Cardiac muscle cell (in vitro differentiated cells and primary cell): ENCODE measurements at places on chromosomes 5 and 9.

DNA sequence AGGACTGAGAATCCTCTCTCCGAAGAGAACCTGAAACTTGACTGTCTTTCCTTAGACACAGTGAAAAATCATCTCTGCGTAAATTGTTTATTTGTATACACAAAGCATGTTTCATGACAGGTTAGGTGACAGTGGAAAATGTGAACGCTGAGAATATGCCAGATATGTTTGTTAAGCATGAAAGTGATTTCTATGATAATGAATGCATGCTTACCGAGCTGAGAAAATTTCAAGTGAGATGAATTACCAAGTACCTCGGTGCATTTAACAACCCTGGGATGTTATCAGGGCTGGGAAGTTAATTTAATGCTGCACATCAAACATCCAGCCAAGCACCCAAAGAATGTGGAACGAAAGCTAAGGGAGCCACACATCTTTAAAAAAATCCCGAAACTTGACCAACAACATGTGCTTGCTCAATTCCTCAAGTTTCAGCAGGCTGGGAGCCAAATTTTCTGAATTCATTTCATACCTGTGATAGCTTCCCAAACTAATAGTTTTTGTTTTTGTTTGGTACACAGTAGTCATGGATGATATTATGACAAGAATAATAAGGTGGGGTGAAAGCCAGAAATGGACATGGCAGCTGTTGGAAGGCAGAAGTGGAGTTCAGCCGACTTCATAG, 336.9 kb downstream of the ARHGEF28 start:
- DNase-seq, result peak; percentile 73

DNA sequence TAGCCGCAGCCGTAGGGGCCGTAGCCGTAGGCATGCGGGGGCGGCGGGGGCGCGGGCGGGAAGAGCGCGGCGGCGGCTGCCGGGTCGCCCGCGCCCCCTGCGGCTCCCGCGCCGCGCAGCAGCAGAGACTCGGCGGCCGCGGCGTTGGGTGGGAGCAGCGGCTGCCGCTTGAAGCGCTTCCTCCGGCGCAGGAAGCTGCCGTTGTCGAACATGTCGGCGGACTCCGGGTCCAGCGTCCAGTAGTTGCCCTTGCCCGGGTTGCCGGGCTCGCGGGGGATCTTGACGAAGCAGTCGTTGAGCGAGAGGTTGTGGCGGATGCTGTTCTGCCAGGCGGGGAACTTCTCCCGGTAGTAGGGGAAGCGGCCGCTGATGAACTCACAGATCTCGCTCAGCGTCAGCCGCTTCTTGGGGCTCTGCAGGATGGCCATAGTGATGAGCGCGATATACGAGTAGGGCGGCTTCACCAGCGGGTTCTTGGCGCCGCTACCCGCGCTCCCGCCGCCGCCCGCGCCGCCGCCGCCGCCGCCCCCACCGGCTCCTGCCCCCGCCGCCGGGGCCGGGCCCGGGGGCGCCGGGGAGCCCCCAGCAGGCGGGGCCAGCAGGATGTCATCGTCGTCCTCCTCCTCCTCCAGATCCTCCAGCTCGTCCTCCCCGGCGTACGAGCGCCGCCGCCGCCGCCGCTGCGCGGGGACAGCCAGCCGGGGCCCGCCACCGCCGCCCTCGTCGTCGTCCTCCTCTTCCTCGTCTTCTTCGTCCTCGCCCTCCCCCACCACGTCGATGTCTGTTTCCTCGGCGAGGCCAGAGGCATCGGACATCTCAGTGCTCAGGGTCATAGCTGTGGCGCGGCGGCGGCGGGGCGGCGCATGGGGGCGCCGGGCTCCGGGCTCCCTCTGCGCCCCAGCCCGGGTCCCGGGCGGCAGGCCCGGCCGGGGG, 781 bp downstream of the FOXD1 start:
- DNase-seq, result peak; percentile 31

GRCh38 chr9:84781931-84782866, 112.7 kb downstream of the NTRK2 start:
- DNase-seq, result no peak

- no peak for DNase-seq
These were observed 8.3 kb downstream of the KIF2A start for GRCh38 chr5:62314213-62314830.

DNA sequence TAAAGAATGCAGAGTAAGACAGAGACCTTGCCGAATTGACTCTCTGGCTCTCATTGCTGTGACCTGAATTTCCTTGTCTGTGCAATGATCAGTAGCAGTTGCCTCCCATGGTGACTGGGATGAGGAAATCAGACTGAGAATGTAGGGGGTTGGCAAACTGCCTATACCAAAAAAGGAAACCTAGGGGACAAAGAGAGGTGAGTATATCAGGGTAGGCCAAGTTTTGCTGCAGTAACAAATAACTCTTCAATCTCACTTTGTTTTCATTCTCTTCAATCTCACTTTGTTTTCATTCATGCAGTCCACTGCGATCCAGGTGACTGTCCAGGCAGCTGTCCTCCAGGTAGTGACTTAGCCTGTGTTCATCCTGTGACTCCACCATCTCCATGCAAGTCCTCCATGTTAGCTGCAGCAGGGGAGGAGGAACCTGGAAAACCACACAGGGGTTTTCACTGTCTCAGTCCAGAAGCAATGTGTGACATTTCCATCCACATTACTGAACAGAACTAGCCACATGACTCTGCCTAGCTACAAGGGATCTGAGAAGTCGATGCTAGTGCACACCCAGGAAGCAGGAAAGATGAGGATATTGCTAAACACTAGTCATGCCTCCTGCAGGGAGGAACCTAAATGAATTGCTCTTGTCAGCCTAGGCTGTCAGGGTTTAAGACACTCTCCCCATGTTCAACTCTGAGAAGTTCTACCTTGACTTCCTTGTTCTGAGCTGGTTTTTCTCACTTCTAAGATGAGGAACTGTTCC, 26.0 kb downstream of the TMEM174 start:
- no peak for DNase-seq

DNA sequence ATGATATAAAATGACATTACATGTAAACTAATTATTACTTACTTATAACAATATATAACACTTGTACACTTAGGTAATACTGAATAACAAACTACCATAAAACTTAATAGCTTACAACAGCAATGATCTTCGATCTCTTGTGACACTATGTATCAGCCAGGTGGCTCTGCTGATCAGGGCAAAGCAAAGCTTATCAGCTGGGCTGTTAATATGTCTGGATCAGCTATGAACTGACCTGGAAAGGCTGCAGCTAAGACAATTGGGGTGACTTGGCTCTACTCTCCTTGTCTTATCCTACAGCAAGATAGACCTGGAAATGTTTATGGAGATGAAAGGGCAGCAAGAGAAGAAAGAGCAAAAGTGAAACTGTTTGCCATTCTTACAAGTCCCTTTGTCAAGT, 511.3 kb downstream of the TLR4 start:
- DNase-seq, result no peak

- no peak for DNase-seq
These were observed 73.6 kb upstream of the DAB2 start for GRCh38 chr5:39498278-39498952.

DNA sequence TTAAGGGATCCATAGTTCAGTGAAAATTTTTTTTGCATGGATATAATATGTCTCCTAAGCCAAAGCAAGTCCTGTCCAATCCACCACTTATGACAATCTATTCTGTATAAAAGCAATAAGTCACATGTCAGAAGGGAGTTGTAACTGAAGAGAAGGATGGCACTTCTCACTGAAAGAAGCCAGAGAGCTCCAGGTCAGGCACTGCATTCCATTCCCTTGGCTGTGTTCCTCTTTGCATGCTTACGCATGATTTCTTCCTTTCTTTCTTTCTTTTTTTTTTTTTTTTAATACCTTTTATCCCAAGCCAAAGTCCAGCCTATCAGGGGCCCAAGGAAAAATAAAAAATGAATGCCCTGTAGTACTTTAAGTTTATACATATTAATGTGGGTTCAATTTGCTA, 39.8 kb downstream of the MAMDC2 start:
- no peak for DNase-seq

- no peak for DNase-seq
These were observed 86.9 kb upstream of the C9orf72 start for GRCh38 chr9:27660148-27660547.

DNA sequence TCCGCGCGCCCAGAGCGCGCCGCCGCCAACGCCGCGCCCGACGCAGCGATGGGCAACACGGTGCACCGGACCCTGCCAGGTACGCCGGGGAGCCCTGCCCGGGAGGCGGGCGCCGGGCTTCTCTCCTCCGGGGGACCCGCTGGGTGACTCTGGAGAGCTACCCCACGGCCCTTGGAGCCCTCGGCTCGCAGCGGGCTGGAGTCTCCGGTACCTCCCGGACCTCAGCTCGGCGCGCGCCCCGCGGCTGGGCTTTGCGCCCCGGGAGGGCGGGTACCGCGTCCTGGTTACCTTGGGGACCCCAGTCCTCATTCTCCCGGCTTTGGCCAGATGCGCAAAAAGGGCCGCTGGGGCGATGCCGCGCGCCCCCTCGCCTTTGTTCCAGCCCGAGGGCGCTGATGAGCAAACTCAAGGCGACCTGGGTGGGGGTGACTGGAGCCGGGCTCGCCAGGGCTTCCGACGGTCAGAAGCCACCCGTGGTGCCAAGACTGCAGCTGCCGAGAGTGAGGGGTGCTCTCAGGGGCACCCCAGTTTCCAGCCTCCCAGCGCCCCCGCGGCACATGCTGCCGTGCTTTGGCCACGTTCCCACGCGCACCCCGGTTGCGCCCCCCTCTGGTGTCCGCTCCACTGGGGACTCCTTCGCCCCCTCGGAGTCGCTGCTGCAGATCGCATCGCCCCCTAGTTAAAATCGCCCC, 442 bp downstream of the NEURL1B start:
- no peak for DNase-seq

DNA sequence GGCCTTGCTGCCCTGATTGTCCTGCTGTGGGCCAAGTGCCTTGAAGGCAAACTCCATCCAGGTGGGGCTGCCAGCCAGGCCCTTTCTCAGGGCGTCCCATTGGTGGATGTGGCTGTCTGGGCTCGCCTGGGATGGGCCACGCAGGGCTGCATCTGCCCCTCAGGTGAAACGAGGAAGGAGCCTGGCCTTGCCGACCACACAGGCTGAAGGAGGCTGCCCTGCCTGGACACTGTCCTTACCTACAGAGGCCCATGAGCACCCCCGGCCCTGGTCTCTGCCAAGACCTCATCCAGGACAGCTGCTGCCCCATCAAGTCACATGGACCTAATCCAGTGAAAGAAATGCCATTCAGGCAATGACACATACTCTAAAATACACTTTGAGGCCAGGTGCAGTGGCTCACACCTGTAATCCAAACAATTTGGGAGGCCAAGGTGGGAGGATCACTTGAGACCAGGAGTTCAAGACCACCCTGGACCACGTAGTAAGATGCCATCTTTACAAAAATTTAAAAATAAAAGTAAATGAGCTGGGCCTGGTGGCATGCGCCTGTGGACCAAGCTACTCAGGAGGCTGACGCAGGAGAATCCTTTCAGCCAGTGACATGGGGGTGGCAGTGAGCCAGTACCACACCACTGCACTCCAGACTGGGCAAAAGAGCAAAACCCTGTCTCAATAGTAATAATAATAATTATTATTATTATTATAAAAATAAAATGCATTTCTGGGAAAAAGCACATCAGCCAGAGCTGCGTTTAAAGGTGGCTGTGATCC, 33.9 kb downstream of the PNPLA7 start:
- DNase-seq, result no peak

- no peak for DNase-seq
These were observed 133.6 kb upstream of the NR3C1 start for GRCh38 chr5:143537056-143537455.

DNA sequence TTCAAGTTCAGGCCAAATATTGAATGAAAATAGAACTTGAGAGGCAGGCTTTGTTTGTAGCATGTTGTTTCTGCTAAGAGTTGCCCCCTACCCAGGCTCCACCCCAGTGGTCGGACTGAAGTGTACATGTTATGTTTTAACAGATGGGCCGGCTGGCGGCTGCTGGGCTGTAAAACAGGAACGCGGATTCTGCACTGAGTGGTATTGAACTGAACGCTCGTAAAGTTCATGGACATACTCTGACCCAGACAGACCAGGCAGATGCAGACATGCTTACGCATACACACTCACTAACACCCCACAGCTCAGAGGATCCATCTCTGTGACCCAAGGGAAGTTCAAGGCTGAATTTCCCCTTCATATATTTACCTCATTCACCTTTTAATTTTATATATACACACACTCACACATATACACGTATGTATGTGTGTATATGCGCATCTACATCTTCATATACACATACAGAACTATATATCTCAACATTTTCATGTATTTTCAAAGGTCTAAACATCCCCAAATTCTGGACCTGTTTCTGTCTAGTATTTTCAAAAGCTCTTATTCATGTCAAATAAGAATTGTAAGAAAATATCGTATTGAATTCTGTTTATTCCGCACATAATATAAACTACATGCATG, 1.4 kb downstream of the MARCHF3 start:
- peak; percentile 29 for DNase-seq

DNA sequence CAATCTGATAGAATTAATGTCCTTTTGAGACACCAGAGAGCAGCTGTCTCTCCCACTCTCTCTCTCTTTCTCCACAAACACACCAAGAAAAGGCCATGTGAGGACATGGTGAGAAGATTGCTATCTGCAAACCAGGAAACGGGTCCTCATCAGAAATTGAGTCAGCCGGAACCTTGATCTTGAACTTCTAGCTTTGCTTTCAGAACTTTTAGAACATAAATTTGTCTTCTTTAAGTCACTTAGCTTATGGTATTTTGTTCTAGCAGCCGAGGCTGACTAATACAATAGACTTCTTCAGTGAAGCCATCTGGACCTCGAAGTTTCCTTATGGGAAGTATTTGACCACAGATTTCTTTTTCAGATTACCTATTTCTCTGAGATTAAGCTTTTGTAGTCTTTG, 18.1 kb downstream of the NEUROG1 start:
- no peak for DNase-seq

DNA sequence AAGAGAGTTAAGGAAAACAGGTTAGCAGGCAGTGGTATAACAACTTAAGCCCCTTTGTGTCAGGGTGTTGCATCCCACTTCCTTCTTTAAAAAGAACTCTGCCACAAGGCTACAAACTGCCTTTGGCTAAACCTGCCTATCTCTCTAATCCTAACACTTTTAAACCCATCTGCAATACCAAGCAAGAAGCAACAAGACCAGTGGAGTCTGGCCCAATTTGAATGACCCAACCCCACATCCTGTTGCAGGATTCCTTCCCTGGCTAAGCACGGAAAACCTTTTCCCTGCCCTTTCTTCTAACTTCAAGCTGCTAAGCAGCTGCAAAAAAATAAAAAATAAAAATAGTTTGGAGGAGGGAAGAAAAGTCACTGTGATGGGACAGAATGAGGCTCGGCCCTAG, 27.1 kb downstream of the ABCA1 start:
- DNase-seq, result no peak

GRCh38 chr5:74866596-74867162, 492 bp upstream of the FAM169A start:
- DNase-seq, result peak; percentile 21

- DNase-seq, result peak; percentile 27
These were observed 30.9 kb upstream of the WWC1 start for GRCh38 chr5:168260353-168261226.

GRCh38 chr9:87007711-87008366, 60.5 kb upstream of the GAS1 start:
- no peak for DNase-seq

GRCh38 chr5:28346696-28347095, 1308.3 kb upstream of the CDH9 start:
- DNase-seq, result no peak
